HFFc6 (cell line): ENCODE measurements at places on chromosomes 7 and 10.

GRCh38 chr7:133071506-133071905 is 10.4 kb downstream of the CHCHD3 start:
- H3K4me3 ChIP-seq: no peak overlapping the region
- H3K27ac ChIP-seq: no peak overlapping the region
- peaks cover 19% of the 10 kb centered on the region for H3K36me3 ChIP-seq
- H3K27me3 ChIP-seq: peaks cover 1% of the 10 kb centered on the region; the same call in 1 of the 2 replicates
- H3K4me1 ChIP-seq: peaks cover 6% of the 10 kb centered on the region; the same call in 1 of the 2 replicates
- DNase-seq: no peak

DNA sequence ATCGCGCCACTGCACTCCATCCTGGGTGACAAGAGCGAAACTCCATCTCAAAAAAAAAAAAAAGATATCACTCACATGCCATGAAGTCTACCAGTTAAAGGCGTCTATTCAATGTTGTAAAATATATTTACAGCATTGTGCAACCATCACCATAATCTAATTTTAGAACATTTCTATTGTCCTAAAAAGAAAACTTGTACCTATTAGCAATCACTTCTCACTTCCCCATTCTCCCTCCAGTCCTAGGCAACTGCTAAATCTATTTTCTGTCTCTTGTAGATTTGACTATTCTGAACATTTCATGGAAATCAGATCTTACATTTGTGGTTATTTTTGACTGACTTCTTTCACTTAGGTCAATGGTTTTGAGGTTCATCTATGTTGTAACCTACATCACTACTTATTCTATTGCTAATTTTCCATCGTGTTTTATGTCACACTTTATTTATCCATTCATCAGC is 25.2 kb upstream of the OTUD1 start:
- peaks cover 10% of the 10 kb centered on the region for H3K4me1 ChIP-seq
- H3K4me3 ChIP-seq: no peak overlapping the region
- H3K36me3 ChIP-seq: no peaks in the 10 kb centered on the region
- peaks cover 4% of the 10 kb centered on the region for H3K27me3 ChIP-seq

DNA sequence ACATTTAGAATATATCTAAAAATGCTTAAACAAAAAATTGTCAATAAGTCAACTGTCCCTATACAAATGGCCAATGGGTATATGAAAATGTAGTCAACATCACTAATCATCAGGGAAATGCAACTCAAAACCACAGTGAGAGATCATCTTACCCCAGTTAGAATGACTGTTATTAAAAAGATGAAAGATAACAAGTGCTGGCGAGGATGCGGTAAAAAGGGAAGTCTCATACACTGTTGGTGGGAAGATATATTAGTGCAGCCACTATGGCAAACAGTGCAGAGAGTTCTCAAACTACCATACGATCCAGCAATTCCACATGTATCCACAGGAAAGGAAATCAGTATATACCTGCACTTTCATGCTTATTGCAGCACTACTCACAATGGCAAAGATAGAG is 48.6 kb upstream of the APBB1IP start:
- H3K27ac ChIP-seq: no peak overlapping the region
- H3K36me3 ChIP-seq: no peaks in the 10 kb centered on the region
- no peak overlapping the region for H3K4me3 ChIP-seq
- peaks cover 4% of the 10 kb centered on the region for H3K27me3 ChIP-seq
- DNase-seq: no peak

GRCh38 chr7:135560631-135561030 is 2.9 kb downstream of the NUP205 start:
- no peaks in the 10 kb centered on the region for H3K27me3 ChIP-seq
- no peaks in the 10 kb centered on the region for H3K36me3 ChIP-seq
- H3K4me1 ChIP-seq: peaks cover 8% of the 10 kb centered on the region; the same call in 1 of the 2 replicates
- no peak for DNase-seq
- no peak overlapping the region for H3K4me3 ChIP-seq

- no peaks in the 10 kb centered on the region; the same call in 1 of the 2 replicates for H3K27me3 ChIP-seq
- peak; percentile 5 for DNase-seq
- no peaks in the 10 kb centered on the region for H3K36me3 ChIP-seq
- no peak overlapping the region for H3K4me3 ChIP-seq
- no peak overlapping the region for H3K27ac ChIP-seq
Observed at GRCh38 chr7:122528879-122529481, 169.9 kb downstream of the RNF133 start.

- peaks cover 17% of the 10 kb centered on the region for H3K4me1 ChIP-seq
- peak within 1 kb of the TSS; percentile 18; the same call in 1 of the 2 replicates for H3K4me3 ChIP-seq
- no peak within 1 kb of the TSS for H3K27ac ChIP-seq
- no peaks in the 10 kb centered on the region for H3K36me3 ChIP-seq
- DNase-seq: no peak
Observed at GRCh38 chr10:123147635-123148413, at the start of gene HMX2. HMX2 (plus strand) TSS chr10:123148136; CDS start chr10:123148379, 243 bp downstream.

DNA sequence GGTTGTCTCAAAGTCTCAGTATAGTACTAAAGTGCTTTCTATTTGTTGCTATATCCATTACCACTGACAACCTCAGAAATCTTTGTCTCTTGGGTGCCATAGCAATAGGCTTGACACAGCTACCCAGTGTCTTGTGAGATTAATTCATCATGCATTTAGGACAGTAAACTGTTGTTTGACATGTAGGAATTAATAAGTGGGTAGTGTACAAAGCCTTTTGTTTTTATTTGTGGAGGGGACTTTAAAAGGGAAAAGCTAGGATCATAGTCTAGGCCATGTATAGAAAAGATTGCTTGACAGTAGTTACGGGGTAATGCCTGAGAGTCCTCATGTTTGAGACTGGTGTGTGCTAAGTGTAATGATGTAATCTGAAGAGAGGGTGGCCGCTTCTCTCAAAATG is 102.6 kb upstream of the AGR3 start:
- DNase-seq: no peak
- peaks cover 41% of the 10 kb centered on the region for H3K4me1 ChIP-seq
- no peaks in the 10 kb centered on the region for H3K36me3 ChIP-seq

DNA sequence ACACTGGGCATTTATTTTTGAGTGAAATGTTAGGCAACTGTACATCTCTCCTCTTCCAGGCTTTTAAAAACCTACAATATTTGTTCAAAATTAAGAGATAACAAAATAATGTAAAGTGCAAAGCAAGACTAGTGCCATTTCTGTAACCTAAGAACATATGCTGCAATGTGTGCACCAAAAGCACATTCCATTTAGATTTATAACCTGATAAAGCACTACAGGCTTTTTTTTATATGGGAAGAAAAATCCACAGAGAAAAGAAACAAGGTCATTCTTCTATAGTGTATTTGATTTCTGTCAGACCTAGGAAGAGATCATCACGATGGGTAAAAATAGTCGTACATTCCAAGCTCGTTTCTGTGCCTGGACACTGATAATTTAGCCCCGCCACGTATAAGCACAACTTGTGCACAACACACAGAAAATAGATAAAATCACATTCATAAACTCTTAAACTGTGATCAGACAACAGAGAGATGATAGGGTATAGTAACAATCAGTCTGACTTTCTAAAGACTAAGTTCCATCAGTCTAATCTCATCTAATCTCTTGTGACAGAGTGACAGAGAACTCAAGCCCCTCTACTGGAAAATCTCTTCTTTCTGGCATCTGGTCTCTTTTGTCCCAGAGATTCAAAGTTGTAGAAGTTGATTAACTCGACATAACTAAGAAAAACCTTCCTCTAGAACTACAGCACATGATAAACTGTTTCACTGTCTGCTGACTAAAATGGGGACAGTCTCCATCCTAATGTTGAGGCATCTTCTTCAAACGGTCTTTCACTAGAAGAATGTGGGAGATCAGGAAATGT is 6.7 kb downstream of the LAMB1 start:
- peak; percentile 54 for DNase-seq
- H3K36me3 ChIP-seq: peaks cover 39% of the 10 kb centered on the region
- peak overlapping the region; percentile 59 for H3K4me3 ChIP-seq
- H3K27ac ChIP-seq: peak overlapping the region; percentile 77
- H3K27me3 ChIP-seq: no peaks in the 10 kb centered on the region
